ENCODE measurements at places on chromosomes 6 and 20. TPM values are rescaled to one million over a fixed set of nuclear protein-coding genes. Genes with fewer than 3 reads are reported as not detected.

Gene TTBK1
- 0.02 TPM for total RNA-seq

Gene SYCP2
- total RNA-seq = 0.29 TPM

Gene RIMS1
- total RNA-seq = not detected

Gene KCNB1
- total RNA-seq = 2.2 TPM

Gene BNIP5
- total RNA-seq = 0.04 TPM

Gene HLA-DPA1
- not detected for total RNA-seq

Gene MUC22
- total RNA-seq = 0.02 TPM

Gene CCN6
- total RNA-seq = not detected

Gene TNXB
- 0.85 TPM for total RNA-seq

Gene KCNG1
- total RNA-seq = 52.5 TPM

Gene CST3
- total RNA-seq = 376 TPM

Gene ATP9A
- total RNA-seq = 20.0 TPM

Gene TRPC4AP
- 50.4 TPM for total RNA-seq

Gene SIGLEC1
- 0.02 TPM for total RNA-seq

Gene KCNK16
- not detected for total RNA-seq

Gene LTB
- total RNA-seq = 0.32 TPM

Gene OR2H1
- total RNA-seq = not detected

Measured in A549 treated with dexamethasone at 1 μM for 4 hours (cell line).